ENCODE measurements at places on chromosomes 1 and 21.

DNA sequence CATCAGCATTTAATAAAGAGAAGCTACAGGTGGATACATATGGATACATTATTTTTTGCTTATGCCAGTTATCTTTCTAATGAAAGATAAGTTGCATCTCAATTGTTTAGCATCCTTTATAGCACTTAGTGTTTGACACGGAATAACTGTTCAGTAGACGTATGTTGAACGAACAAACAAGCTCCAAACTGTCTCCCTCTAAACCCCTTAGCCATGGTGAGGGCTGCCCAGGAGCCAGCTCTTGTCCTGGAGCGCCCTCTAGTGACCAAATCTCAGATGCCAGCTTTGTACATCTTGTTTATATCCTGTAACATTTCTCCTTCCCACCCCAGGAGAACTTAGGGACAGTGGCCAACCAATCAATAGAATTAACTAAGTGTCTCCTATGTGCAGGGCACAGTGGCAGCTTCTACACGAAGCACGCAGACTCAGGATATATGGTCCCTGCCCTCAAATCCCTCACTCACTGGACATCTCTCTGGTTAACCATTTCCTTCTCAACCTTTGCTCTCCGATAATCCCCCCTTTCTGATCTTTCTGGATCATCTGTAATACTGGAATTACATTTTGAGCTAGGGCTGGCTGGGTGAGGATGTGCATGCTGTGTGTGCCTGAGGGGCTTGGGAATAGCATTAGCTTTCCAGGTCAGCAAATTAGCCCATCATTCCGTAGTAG is 22.9 kb downstream of the KCNA10 start:
- peak; percentile 63 for DNase-seq

DNA sequence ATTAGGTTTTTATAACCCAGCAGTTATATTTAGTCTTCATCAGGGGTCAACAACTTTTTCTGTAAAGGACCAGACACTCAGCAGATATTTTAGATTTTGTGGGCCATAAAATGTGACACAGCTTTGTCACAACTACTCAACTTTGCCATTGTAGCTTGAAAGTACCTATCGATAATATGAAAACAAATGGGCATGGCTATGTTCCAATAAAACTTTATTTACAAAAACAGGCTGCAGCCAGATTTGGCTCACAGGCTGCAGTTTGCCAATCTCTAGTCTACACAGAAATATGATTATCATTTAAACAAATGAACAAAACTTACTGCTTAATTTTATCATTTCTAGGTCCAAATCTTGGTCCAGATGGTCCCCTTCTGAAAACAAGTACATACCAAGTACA is 23.0 kb downstream of the VAMP4 start:
- DNase-seq = no peak

DNA sequence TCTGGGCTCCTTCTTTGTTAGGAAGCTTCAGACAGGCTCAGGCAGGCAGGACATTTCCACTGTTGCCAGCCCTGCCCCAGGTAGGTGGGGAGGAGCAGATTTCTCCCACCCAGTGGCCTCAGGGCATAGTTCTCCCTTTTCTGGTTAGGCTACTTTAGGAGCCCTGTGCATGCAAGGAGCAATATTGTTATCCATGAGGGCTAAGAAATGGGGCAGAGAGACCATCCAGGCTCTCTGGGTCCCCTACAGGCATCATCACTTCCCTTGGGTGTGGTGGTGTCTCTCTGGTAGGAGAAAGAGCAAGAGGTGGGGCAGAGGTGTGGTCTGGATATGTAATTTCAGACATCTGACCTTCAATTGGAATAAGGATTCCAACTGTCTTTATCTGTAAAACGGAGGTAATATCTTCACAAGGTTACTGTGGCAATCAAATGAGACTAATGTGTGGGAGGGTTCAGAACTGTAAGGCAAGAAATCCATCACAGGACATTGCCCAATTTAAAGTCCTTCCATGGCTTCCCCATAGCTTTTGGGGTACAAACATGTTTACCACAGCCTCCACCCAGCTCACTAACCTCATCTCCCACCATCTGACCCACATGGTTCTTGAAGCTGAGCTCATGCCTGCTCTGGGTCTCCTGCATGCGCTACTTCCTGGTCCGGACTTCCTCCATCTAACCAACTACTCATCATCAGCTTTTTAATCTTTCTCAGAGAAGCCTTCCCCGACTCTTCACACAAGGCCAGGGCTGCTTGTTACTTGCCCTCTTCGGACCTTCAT is 26.1 kb downstream of the PCAT6 start:
- no peak for DNase-seq

DNA sequence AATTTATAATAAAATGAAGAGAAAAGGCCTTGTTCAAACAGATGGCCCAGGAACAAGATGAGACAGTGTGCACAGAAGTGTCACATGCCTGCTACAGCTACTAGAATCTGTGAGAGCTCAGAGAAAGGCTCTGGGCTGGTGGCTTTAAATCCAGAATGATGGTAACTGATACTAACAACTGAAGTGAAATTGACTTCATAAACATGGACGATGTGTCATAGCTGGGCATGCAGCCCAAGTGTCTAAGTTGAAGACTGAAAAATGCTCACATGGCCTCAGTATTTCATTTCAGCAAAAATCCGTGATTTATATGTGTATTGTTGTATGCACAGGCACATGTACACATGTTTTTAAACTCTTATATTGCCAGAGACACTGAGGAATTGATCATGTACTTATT is 208.3 kb upstream of the RUNX1 start:
- no peak for DNase-seq

DNA sequence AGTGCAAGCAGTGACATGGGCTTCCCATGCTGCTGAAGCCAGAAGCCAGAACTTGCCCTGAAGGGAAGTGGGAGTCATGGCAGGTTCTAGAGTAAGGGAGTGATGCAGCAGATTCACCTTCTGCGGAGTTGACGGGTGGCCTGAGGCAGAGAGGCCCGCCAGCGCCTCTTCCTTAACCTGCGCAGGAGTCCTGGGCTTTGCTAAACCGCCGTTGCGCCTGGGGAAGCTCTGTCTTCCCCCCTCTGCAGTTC is 67.3 kb downstream of the OBSCN start:
- DNase-seq = no peak

DNA sequence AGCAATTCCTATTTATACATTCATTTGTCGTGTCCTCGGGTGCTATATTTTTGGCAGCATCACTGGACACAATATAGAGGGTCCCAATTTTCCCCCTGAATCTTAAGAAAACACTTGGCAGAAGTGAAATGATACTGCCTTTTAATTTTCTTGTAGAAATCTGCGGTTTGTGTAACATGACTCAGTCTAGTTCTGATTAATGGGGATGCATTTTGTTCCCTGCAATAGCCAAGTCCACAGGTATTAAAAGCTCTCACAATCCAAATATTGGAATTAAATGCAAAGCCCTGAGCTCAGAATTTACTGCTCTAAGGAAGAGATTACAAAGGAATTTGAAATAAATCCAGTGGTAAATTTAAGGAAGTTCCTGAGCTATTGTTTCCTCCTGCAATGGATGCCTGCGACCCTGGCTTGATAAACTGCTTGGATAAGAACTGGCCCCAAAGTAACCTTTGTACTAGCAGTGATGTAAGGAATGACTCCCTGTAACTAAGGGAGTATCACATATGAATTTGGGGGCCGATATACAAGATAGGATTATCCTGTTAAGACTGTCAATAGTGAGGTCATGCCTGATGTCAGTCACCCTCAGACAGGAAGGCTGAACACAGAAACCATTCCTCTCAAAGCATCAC is 349.7 kb upstream of the C1orf87 start:
- DNase-seq = no peak

DNA sequence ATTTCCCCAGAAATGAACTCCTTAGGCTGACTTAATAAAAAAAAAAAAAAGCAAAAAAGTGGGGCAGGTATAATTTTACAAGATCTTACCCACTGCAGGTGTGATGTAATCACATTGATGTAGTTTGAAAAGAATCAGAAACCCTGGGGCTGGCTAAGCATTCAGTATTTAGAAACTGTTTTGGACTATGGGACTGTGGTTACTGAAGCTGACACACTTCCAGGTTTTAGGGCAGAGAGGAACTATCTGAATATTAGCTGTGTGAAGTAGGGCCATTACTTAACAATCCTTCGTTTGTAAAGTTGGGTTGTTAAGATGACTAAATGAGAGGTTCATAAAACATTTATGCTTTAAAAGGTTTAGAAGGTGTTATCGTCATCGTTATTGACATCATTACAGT is 165.3 kb downstream of the FASLG start:
- DNase-seq = no peak

GRCh38 chr1:90763506-90763905 is 46.4 kb upstream of the BARHL2 start:
- no peak for DNase-seq

- DNase-seq = no peak
Observed at GRCh38 chr1:42674214-42674613, 8.0 kb upstream of the YBX1 start.

- no peak for DNase-seq
Observed at GRCh38 chr1:118275472-118276115, 90.6 kb upstream of the SPAG17 start.

DNA sequence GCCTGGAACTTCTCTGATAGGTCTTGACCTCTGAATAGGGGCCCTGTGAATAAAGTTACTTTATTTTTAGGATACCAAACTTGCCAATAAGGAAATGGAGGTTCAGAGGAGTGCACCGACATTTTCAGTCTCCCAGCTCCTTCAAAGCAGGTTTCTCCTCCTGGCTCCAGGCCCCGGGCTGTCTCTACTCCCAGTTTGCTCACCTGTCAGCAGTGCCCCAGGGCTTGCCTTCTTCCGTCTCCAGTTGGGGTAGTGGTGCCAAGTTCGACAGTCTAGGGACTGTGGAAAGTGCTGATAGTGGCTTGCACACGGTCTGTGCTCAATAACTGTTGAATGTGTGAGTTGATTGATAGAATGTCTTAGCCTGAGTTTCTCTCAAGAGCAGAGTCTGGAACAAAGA is 149.2 kb downstream of the ACTL8 start:
- DNase-seq = no peak

- DNase-seq = no peak
Observed at GRCh38 chr1:20903437-20903836, 116.3 kb upstream of the HP1BP3 start.

DNA sequence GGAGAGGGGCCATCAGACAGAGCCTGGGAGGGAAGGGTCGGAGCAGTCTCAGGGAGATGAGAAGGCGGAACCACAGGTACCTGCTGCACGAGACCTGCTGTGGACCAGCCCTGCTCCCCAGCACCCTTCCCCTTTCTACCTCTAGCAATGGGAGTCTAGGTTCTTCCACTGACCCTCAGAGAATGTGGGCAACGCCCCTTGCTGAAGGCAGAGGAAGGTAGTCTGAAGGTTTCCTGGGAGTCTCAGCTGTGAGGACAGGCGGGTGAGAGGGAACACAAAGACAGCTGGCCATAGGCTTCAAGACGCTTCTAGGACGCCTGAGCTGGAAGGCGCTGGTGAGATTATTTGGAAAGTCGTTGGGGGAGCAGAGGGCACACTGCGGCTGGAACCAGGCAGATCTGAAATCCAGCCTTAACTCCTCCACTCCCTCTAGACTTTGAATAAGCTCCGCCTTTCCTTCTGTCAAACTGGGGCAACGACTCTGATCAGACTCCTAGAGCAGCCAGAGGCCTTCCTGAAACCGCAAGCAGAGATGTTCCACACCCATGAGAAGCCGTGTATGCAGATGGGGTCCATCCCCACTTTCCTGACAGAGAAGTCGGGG is 18.1 kb downstream of the SLC45A3 start:
- DNase-seq = no peak

- DNase-seq = no peak
Observed at GRCh38 chr1:20660363-20660762, 806 bp downstream of the DDOST start.

DNA sequence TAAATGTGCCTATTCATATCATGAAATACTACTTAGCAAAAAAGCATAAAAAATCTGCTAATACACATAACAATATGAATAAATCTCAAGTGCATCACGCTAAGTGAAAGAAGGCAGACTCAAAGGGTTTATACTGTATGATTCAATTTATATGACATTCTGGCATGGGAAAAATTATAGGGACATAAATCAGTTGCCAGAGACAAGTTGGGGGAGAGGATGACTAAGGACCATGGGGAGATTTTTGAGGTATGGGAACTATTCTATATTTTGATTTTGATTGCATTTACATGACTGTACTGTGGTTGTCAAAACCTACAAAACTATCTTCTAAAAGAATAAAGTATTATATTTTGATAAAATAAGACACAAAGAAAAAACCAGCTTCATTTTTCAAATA is 650.3 kb upstream of the NR5A2 start:
- no peak for DNase-seq
